ENCODE measurements at places on chromosomes 2 and 18.

- DNase-seq, result no peak
Measured at GRCh38 chr18:61574665-61575064, 241.4 kb downstream of the CDH20 start.

DNA sequence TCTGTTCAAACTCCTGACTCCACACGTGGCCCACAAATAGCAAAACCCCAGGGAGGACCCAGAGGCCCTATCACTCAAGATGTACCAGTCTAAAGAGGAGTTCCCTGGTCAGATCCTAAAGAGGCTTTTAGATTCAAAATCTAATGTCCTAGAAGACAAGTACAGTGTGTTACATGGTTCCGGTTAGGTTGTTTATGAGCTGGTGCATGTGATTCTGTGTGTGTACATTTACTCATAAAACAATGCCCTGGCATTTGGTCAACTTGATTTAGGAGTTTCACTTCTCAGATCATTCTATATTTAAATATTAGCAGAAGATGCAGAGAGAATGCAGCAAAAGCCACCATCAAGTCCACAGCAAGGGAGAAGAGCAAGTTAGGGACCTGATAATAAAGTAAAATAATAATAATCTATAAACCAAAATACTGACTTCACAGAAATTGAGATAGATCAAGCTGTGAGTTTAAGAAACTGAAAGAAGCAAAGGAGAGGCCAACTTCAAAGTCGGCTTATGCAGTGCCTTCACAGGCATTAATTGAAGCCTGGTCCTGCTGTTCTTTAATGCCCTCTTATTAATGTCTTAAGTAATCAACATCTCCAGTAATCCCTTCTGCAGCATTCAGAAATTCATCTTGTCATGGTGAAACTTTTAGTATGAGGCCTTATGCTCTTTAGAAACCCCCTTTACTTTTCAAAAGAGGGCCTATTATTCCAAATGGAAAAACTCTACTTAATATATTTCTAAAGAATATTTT is 4.2 kb upstream of the AP1S3 start:
- DNase-seq, result no peak

- peak; percentile 52 for DNase-seq
Measured at GRCh38 chr2:177239932-177240630, 24.4 kb downstream of the NFE2L2 start.

DNA sequence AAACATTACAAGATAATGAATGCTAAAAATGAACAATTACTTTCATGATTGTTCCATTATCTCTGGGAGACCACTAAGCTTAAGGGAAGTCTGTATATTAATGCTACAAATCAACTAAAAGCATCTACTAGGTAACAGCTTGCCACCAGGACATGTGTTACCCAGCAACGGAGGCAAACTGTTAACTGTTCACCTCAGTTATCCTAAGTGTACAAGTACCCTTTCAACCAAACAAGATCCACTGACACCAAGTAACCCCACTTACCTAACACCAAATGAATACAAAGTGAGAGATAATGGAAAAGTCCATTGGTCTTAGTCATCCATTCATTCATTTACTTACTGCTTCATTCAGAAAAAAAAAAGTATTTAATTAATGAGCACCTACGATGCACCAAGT is 54.7 kb upstream of the KIDINS220 start:
- no peak for DNase-seq

DNA sequence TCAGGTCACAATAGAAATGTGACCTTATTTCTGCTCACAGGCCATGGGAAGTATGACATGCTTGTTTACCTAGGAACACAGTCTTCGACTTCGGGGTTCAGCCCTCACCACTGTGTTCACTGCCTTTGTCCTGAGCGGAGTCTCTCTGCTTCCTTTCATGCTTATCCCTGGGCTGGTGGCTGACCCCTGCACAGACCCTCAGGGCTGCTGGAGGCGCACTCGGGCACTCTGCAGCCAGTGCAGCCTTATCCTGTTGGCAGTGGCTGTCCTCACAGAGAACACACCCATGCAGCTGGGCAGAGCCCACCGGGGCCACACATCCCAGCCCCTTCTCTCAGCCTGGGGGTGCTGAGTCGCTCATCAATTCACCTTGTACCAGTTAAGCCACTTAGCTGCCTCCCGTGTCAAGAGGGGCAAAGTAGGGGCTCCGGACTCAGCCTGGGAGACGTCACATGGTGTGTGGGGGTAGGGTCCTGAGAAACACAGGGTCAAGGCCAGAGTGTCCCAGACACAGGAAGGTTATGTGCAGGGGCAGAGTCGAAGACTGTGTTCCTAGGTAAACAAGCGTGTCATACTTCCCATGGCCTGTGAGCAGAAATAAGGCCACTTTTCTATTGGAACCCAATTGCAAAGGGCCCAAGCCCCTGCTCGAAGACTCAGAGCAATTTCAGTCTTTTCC is 107.5 kb downstream of the FAM210A start:
- no peak for DNase-seq

GRCh38 chr2:135948642-135949355 is 36.6 kb downstream of the DARS1 start:
- DNase-seq, result no peak

DNA sequence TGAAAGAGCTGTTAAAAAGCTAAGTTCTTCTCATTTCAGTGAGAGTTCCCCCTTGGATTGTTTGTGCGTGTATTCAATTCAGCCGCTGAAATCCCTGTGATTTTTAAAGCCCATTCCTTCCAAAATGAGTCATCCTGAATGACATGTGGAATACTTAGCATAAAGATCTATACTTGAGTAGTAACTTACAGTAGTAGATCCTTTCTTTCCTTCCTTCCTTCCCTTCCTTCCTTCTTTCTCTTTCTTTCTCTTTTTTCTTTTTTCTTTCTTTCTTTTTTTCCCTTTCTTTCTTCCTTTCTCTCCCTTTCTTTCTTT is 18.2 kb upstream of the SOX11 start:
- DNase-seq, result no peak

DNA sequence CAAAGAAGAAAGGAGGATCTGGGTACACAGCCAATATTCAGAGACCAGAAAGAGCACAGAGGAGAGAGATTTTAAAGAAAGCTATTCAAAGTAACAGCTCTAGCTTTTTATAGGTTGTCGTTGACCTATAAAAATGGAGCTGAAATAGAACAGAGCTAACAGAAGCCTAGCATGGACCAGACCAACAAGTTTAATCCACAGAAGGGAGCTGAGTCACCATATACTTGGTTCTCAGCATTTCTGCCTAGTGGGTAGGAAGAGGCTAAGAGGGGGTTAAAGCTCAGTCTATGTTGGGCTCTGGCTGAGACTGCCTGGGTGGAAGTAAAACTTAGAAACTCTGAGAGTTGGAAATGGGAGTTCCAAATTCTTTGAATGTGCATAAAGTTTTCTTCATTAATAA is 678.0 kb upstream of the CDH2 start:
- no peak for DNase-seq
